ENCODE measurements at places on chromosomes 13 and 19.

DNA sequence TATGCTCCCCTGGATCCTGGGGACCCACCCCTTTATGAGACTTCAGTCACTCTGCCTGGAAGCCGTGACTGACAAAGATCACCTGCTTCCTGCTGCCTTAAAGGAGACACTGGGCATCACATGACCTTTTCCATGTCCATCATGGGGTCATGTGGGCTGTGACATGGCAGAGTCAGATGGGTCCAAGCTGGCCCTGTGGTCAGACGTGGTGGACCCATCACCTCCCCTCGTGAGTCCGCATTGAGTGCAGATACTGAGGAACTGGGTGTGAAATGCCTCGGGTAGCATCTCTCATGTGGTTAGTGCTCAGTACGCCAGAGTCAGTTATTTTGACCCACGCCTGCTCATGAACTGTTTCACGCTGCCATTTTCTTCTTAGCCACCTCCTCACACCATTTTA, 27.1 kb downstream of the NKPD1 start:
- no peak for ATAC-seq

DNA sequence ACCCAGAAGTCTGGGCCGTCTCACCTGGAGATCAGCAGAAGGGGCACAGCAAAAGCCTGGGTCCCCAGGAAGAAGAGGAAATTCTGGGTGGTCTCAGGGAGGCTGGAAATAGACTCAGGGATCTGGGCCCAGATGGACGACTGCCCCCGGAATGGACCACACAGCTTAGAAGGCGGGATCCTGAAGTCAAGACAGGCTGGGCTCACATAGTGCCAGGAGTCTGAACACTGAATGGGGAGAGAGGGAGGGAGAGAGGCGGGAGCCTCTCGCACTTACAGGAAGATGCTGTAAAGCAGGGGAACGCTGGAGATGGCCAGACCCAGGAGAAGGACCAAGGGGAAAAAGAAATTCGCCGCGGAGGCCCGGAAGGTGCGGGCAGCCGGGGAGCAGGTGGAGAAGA, 1.3 kb upstream of the LENG1 start:
- no peak for ATAC-seq

DNA sequence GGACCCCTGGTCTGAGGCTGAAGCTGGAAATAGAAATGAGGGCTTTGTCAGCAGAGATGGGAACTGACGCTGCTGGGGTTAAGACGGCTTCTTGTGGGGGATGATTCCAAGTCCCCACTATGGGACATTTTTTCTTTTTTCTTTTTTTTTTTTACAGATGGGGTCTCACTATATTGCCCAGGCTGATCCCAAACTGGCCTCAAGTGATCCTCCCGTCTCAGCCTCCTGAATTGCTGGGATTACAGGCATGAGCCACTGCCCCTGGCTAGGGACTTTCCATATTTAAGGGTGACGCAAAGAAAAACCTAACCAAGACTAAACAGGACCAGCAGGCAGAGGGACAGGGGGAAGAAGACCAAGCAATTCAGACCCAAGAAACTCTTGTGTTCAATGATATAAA, 10.0 kb downstream of the LRFN3 start:
- ATAC-seq = no peak

- ATAC-seq = no peak
Measured at GRCh38 chr19:3151563-3152418, 16.0 kb downstream of the GNA15 start.

DNA sequence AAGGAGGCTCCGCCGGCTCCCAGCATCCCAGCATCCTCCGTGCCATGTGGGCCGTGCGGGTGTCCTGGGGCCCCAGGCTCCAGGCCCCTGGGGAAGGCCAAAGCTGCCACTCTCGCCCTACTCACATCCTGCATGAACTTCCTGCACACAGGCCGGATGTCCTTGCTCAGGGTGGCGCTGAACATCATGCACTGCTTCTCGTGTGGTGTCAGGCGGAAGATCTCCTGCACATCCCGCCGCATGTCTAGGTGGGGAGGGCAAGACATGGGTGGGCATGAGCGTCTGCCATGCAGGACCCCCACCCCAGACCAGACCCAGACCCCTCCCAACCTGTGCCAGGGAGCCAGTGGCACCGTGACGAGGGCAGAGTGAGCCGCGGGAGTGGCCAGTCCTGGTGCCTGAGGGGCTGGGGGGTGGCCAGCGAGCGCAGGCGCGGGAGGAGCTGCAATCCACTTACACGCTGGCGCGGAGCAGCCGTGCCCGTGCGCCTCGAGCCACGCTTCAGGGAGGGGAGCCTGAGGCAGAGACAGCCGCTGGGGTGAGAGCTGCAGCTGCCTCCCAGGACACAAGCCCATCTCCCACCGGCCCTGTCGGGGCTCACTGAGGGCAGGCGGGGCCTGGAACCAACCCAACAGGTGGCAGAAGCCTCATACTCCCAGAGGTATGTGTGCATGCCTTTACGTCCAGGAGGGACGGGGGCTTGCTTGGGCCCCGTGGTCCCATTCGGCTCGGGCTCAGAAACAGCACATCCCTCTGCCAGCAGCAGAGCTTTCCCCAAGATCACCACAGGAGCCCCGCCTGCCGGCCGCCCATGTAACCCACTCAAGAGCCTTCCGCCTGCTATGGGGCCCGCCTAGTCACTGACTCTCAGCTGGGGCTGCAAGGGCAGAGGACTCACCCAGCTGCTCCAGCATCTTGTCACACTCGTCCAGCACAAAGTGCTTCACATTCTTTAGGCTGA, 8.8 kb downstream of the DDX39A start:
- ATAC-seq = no peak

- no peak for ATAC-seq
Measured at GRCh38 chr19:1566392-1567115, 1.6 kb downstream of the MEX3D start.
